ENCODE measurements at places on chromosomes 1 and 21. TPM values are rescaled to one million over a fixed set of nuclear protein-coding genes. Genes with fewer than 3 reads are reported as not detected.

- no peak for DNase-seq
Measured at GRCh38 chr1:20182415-20182814, 3.5 kb upstream of the UBXN10 start.

DNA sequence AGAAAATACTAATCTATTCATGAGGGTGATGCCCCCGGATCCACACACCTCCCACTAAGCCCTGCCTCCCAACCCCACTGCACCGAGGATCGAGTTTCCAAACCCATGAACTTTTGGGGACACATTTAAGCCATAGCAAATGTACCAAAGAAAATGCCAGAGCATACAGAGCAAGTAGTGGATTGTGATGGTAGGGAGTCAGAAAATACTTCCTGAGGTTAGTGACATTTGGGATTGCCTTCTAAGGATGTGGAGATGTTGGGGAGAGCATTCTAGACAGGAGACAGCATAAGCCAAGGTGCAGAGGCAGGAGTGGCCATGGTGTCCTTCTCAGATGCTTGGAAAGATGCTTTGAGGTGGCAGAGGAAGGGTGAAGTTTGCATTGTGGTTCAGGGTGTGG lies 32.2 kb downstream of the ANGEL2 start:
- no peak for DNase-seq

DNA sequence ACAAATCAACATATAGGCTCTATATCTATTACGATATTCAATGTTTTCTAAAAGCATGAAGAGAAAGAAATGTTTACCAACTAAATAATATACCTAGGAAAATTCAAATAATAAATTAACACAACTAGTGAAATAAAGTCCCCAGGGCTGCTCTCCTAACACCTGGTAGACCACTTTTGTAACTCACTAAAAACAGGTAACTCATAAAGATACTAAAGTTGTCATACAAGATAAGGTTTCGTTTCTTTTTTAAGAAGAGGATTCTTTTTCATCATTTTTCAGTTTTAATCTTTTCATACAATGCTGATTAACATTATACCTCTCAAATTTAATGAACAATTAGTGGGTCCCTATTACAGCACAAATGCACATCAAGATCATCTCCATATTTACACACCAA lies 99.0 kb downstream of the ZZZ3 start:
- DNase-seq = no peak

GRCh38 chr1:210850556-210850955 lies 283.4 kb downstream of the KCNH1 start:
- DNase-seq = no peak

DNA sequence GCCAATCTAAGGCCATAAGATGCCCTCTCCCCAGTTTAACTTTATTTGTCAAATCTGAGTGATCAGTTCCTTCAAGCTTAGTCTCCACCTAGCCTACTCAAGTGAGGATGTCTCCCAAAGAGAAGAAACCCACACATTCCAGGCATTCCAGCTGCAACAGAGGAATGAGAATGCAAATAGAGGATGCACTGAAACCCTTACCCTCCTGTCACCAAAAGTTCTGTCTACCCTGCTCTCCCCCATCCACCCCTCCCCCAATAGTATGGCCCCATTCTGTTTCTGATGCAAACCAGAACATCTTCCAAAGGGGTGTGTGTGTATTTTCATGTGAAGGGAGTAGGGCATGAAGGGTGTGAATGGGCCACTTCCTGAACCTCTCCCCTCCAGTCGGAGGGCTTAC lies 3.0 kb downstream of the DUSP23 start:
- no peak for DNase-seq

DNA sequence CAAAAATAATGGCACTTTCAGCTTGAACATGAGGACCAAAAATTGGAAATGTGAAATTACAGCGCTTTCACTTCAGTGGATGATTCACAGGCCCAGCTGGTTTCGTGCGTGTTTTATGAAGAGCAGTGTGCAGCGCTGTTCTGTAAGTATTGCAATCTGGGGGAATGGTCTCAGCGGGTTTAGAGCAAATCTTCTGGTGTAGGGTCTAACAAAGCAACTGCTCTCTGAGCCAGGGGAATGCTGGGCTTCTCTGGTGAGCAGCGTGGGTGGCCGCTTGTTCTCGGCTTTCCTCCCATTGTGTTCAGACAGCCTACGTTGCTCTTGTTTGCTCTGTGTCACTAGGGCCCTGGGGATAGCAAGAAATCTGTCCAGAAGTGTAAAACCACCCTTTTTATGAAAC lies 42.4 kb upstream of the GADD45A start:
- DNase-seq = peak; percentile 67

- no peak for DNase-seq
Measured at GRCh38 chr1:55196433-55197035, 18.6 kb downstream of the USP24 start.

DNA sequence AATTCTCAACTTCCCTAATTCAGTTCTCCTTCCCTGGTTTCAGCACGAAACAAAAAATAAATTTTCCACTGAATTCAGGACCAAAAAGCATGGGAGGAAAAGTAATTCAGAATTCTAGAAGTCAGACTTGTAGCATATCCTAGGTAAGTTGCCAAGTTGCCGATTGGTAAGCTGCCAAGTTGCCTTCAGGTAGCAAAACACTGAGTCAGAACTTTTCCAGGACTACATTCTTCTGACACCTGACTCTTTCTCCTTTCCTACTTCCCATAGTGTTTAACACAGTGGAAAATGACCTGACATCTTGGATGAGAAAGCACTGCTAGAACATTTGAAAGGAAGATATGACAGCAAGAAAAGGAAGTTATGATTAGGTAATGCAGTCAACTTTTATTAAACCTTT lies 322.8 kb downstream of the SPATA17 start:
- no peak for DNase-seq

GRCh38 chr1:232327269-232327668 lies 302.7 kb downstream of the SIPA1L2 start:
- no peak for DNase-seq

GRCh38 chr1:61268546-61269240 lies 186.3 kb downstream of the NFIA start:
- DNase-seq = no peak

GRCh38 chr1:48080331-48081255 lies 83.4 kb upstream of the TRABD2B start:
- no peak for DNase-seq

DNA sequence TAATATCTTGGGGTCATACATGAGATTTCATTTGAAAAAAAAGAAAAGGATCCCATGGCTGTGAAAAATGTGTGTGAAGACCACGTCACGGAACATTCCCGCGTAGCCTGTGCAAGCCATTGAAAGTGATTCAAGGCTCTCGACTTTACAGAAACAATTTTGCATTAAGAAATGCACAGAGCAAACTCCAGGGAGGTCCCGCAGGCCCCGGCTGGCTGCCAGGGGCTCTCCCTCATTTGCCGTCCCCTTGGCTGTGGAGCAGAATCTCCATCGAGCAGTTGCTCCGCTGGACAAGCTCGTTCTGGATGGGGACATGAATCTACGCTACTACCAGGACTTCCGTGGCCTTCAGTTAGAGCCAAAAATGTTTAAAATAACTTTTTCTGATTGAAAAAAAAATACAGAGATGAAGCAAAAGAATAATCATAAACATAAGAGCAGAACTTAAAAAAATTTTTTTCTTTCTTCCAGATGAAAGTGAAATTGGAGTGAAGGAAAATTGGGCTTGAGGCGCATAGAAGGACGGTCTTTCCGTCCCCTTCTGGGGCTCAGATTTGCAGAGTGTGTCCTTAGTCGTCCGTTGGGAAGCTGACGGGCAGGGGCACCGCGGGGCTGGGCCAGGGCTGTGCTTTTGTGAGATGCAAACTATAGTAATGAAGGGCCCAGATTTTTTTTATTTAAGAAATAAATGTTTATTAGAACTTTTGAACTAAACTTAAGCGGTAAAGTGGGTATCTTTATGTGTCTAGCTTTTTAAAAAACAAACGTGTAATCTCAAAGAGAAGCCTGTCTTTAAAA lies 68.1 kb upstream of the ARHGEF16 start:
- no peak for DNase-seq

- no peak for DNase-seq
Measured at GRCh38 chr1:32798679-32799416, 18.3 kb downstream of the YARS1 start.

DNA sequence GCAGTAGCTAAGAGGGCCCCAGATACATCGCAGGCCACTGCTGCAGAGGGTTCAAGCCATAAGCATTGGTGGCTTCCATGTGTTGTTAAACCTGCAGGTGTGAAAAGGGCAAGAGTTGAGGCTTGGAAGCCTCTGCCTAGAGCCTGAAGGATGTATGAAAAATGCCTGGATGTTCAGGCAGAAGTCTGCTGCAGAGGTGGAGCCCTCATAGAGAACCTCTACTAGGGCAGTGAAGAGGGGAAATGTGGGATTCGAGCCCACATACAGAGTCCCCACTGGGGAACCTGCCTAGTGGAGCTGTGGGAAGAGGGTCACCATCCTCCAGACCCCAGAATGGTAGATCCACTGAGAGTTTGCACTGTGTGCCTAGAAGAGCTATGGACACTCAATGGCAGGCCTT lies 30.6 kb upstream of the ADGRL4 start:
- no peak for DNase-seq

- DNase-seq = no peak
Measured at GRCh38 chr1:63936801-63937200, 163.0 kb downstream of the ROR1 start.

DNA sequence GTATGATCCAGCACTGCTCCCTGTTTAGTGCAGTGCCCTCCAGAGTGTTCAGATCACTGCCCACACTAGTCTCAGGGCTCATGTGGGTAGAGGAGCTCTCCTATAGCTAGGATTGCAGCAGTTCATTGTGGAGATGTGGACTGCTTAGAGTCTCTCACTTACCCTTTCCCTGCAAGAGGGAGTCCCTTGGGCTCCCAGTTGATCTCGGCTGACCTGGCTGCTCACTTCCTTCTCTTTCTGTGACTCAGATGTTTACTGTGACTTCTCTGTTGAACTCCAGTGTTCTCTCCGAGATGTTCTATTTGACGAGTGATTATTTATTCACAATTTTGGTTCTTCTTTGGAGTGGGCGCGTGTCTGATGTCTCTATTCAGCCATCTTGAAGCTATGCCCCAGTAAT lies 141.9 kb downstream of the PTBP2 start:
- DNase-seq = no peak

DNA sequence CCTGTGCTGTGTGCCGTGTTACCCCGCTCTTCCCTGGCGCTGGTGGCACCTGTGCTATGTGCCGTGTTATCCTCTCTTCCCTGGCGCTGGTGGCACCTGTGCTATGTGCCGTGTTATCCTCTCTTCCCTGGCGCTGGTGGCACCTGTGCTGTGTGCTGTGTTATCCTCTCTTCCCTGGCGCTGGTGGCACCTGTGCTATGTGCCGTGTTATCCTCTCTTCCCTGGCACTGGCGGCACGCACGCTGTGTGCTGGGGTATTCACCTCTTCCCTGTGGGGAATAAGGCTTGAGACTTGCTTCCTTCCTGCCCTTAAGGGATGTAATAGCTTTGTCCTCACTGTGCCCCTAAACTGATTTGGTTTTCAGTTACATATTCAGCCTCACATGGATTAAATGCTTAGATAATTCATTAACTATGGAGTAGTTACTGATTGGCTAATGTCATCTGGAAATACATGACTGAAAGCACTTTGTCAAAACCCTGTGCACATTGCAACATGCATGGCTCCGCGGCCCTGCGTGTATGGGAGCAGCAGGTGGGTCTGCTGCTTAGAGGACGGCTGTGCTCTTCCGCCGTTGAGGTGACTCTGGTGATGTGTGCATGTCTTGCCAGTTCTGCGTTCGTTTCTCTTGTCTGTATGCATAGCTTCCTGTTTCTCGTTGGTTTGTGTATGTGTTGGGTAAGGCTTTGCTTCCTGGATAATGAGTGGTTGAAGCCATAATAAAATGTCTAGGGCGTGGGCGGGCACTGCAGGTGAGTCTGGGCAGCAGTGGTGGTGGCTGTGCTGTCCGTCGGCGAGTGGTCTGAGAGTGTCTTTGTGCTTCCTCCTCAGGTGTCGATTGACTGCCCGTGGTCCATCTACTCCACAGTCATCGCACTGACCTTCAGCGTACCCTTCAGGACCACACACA lies 17.9 kb upstream of the PWP2 start:
- DNase-seq = no peak

DNA sequence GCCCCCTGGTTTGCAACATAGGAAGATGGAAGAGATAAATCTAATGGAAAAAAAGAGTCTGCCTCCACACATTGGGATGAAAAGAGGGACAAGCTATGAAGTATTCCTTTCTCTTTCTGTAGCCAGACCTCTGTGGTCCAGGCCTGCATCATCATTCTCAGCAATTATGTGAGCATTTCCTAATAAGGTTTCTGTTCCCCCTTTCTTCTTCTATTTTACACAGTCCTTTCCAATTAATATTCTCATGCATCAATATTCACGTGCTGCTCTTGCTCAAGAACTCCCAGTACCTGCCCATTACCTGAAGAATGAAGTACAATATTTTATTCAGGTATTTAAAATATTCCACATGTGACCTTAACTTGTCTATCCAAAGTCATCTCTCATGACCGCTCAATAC lies 8.2 kb upstream of the SLC30A1 start:
- DNase-seq = no peak

DNA sequence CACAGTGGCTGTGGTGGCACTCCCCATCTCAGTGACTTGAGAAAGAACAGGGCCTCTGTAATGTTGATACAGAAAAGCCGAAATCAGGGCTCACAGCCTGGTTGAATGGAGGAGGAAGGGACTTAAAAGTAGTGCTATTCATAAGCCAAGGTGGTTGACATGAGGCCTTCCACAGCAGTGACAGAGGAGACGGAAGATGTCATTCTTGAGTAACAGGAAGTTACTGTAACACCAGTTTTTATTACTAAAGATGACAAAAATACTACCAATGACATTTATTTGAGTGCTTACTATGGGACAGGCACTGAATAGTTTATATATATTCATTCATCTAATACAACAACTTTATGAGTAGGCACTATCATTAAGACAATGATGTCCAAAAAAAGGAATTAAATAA lies 52.8 kb upstream of the GNG12 start:
- no peak for DNase-seq

GRCh38 chr1:151613282-151613780 lies 1.5 kb downstream of the SNX27 start:
- DNase-seq = no peak

- DNase-seq = no peak
Measured at GRCh38 chr1:6183520-6183989, 3.4 kb upstream of the CHD5 start.

DNA sequence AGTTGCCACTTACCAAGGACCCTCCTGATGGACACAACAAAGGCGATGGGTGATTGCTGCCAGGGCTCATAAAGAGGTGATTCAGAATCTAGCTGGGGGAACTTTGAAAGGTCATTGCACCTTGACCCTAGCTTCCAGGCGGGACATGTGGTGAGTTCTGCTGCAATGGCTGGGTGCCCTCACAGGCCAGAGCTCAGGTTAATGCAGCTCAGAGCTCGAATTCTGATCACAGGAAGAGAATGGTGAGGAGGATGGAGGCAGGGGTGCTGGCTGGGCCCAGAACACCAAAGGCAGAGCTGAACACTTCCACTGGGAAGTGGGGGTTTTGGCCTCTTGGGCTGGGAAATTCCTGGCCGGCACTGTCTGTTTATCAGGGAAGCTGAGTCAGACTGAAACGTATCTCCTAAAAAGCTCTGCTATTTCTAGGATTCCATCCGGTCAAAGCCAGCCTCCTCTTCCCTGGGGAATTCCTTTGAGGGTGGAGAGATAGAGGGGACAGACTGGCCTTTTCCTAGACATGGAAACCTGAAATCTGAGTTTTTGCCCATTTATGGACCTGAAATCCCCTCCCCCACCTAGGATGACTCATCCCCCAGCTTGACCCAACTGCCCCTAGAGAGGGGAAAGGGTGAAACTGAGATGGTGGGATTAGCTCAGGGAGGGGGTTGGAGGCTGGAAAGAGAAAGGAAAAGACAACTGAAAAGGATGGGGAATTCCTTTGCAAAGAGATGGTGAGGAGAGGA lies 27.2 kb downstream of the NUAK2 start:
- DNase-seq = no peak

S100A7 gene
- total RNA-seq = not detected

TDRD10 gene
- 0.84 TPM for total RNA-seq

NUP210L gene
- total RNA-seq = 0.05 TPM

Measured in psoas muscle (tissue), 8 donors.